ENCODE measurements at places on chromosomes 7 and 10. TPM values are rescaled to one million over a fixed set of nuclear protein-coding genes. Genes with fewer than 3 reads are reported as not detected.

DNA sequence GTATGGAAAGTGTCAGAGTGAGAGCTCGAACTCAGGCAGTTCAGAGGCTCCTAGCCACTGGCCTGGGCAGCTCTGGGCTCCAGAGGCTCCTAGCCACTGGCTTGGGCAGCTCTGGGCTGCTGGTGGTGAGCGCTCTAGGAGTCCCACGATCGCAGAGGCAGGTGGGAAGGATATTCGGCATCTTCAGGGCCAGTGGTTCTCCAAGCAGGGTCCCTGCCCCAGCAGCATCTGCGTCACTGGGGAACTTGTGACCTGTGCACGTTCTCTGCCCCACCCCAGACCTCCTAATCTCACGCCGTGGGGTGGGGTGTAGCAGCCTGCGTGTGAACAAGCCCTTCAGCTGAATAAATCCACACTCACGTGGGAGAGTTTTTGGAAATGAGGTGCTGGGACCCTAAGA lies 25.2 kb upstream of the BTBD16 start:
- no peak overlapping the region for H3K27ac ChIP-seq
- no peaks in the 10 kb centered on the region for H3K27me3 ChIP-seq
- H3K4me1 ChIP-seq = no peaks in the 10 kb centered on the region
- H3K4me3 ChIP-seq = no peak overlapping the region
- DNase-seq = no peak

DNA sequence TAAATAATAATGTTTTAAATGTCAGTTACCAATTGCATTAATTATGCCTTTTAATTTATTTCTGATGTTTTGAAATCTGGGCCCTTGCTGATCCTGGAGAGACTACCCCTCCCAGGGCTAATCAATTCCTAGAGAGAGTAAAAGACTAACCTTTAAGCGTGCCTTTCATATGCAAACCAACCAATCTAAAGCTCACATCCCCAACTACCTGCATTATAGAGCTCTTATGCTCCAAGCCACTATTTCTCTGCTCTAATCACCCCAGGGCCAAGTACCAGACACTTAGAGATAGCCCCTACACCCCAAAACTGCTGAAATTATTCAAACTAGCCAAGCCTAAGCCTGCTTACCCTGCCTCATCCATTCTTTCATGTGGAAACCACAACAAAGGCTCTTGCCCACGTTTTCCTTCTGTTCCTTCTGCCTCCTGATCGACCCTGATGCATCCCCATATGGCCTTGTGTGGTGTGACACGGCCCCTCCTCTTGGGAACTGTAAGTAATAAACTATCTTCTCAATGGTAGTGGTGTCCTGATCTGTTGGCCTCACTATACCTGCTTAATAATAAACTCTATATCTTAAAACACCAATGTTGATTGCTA lies 97.7 kb downstream of the HIBADH start:
- DNase-seq = no peak
- no peaks in the 10 kb centered on the region for H3K4me1 ChIP-seq
- H3K4me3 ChIP-seq = no peak overlapping the region
- H3K27me3 ChIP-seq = no peaks in the 10 kb centered on the region

The WDR86 gene
- polyA plus RNA-seq = 0.15 TPM

The PTN gene
- polyA plus RNA-seq = not detected

The CD36 gene
- 1.1 TPM for polyA plus RNA-seq
